ENCODE measurements at places on chromosomes 2 and 18.

GRCh38 chr2:189654641-189655040, 6.6 kb upstream of the ASNSD1 start:
- DNase-seq = no peak

- no peak for DNase-seq
These were observed 56.4 kb upstream of the SPP2 start for GRCh38 chr2:233994151-233994550.

GRCh38 chr2:16149349-16150243, 209.2 kb downstream of the MYCN start:
- no peak for DNase-seq

- no peak for DNase-seq
These were observed 1278.4 kb upstream of the PIK3C3 start for GRCh38 chr18:40676668-40677067.

- DNase-seq = no peak
These were observed 334.6 kb downstream of the SLC4A3 start for GRCh38 chr2:219961947-219962498.

GRCh38 chr2:95076705-95077529, 44.7 kb downstream of the MRPS5 start:
- DNase-seq = peak; percentile 70

DNA sequence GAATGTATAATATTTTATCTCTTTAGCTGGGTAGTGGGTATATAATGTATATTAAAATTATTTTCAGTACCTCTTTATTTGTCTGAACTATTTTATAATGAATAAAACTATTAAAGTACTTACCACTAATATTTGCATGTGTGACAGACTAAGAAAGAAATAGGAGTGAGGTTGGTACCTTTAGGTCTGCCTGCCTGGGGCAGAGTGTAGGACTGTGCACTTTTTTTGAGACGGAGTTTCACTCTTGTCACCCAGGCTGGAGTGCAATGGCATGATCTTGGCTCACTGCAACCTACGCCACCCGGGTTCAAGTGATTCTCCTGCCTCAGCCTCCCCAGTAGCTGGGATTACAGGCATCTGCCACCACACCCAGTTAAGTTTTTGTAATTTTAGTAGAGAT, 18.8 kb downstream of the NCOA1 start:
- no peak for DNase-seq

DNA sequence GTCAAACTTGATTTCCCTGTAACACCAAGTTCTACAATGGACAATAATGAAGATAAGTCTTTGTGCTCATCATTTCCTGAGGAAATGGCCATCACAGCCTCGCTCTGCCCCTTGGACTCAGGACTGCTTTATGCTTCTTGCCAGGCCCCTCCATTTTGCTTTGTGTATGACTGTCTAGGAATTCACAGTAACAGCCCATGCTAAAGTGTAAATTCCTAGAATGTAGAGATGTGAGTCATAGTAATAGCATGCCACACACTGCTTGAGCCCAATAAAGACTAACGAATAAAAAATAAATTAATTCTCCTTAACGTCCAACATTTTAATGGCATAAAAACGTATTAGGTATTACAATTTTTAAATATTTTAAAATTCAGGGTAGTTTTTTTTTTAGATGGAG, 226.5 kb downstream of the PID1 start:
- no peak for DNase-seq

DNA sequence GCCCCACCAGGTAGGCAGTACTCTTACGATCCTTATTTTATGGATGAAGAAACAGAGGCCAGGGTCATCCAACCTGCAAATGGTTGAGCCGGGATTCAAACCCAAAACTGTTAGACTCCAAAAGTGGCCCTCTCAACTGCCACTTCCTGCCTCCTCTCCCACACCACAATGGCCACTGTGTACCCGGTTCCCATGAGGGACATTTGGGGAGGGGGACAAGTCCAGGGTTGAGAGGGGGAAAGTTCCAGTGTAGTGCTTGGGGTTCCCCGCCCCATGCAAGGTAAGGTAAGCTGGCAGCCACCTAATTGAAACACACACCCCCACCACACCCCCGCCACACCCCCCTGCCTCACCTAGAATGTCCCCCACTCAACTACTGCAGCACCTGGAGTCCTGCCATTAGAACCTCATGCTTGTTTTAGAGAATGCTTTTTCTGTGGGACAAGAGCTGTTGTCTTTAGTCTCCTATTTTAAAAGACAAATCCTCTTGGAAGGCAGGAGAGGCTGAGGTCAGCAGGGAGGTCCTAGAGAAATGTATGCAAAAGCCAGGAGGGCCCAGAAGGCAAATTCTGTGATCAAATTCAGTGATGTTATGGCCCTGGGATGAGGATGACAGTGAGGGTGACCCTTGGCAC, 145.2 kb downstream of the ZFP36L2 start:
- DNase-seq = no peak

DNA sequence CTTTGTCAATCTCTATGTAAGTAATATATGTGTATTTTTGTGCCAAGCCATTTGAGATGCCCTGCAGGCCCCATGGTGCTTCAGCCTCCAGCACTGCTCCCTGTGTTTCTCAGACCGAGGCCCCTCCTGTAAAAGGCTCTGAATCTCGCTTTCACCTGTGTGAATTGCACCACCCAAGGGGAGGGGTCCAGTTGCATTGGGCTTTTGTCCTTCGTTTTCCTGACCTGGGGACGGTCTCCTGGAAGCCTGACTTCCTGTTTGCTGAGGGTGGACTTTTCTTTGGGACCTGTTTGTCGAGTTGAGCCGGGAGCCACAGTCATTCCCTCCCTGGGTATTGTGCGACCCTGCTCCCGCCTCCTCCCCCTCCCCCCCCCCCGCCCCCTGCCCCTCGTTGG, 48.9 kb downstream of the AGAP1 start:
- no peak for DNase-seq

GRCh38 chr2:134134827-134135226, 119.0 kb upstream of the MGAT5 start:
- no peak for DNase-seq

DNA sequence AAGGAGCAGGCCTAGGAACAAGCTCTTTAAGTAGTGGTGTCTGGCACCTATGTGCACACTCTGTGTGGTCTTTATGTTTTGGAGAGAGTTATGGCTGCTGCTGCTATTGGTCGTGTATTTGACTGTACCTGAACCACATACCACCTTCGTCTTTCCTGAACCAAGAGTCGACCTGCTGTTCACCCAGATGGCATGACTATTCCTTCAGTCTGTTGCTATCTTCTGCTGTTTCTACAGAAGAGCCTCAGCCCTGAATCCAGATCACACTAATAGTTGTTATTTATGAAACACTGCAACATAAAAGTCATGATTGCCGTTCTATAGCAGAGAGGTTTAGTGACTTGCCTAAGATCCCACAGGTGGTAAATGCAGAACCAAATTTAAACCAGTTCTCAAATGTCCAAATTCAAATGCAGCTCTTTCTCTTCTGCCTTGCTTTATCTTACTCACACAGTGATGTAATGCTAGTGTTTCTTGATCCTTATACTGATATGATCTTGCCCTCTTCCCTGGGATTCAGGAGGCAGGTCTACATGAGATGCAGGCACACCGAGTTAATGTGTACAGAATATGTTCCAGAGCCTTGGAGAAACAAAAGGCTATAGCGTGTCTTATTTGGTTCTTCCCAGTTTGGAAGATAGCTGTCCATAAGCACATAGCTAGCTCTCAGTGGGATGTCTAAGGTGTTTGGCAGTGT, 122.1 kb upstream of the FOSL2 start:
- no peak for DNase-seq

DNA sequence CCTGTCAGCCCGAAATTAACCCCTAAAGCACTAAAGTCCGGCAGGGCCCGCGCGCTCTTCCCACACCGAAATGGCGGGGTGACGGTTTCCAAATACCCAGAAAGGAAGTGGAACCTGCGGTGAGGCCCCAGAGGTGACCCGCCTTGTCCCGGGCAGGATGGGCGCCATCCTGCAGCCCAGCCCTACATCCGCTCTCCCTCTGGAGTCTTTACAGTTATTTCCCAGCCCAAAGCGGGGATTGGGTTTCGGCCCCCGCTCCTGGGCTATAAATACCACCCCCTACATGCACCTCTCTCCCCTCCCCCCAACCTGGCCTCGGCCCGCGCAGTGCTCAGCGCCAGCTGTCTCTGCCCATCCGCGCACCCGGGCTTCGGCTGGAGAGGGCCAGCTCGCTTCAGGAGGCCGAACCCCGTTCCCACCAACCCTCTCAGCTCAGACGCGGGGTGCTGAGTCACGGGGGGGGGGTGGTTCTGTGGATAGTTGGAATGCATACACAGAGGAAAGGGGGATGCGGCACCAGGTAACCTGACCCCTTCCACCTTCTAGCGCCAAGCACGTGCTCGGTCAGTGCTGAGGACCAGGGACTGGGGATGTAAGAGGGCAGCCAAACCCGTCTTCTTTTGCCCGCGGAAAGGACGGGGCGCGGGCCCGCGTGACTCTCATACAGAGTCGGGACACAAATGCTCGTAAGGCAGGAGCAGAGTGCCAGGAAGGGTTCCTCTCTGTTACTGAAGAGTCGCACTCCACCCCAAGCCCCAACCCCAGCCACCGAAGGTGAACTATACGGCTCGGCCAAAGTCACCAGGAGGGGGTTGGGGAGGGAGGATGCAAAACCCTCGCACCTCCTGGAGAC, at the start of gene TUBA4B:
Gene TUBA4B (plus strand): TSS at position 344 of the 853 bp plus-strand sequence. CDS start 165 bp downstream, at position 509.
- DNase-seq = peak; percentile 55

- no peak for DNase-seq
These were observed 170.7 kb downstream of the DIS3L2 start for GRCh38 chr2:232132181-232132580.

DNA sequence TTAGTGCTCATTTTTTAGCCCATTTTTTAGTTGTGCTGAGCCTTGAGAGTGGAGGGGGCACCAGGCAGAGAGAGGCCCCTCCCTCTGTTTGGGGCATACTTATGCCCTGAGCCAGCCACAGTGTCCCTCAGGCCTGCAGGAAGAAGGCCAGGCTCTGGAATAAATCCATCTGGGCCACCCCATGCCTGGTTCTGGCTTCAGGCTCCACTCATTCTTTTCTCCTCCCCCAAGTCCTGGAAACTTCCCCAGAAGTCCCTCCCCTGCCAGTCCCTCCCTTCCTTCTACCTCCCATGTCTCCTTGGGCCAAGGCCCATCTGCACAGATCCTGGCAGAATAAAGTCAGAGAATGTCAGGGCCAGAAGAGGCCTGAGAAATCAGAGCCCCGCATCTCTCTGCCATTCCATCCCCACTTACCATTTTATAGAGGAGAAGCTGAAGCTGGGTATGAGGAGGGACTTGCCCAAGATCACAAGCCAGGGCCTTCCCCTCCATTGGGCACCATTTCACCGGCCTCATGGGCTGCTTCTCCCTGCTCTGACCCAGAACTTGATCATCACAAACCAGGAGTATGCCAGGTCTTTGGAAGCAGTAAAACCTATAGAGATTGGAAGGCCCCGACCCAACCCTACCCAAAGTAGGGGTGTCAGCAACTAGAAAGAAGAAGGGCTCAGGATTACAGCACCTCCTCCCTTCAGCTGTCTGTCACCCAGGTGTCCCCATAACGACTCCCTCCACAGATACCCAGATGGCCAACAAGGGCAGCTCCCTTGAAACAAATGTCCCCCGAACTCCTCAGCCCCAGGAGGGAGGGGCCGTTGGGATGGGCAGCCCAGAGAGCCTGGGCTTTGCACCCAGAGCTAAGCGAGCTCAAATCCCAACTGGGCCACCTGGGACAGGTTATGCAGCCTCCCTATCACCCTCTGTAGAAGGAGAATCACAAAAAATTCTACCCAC, 108.4 kb downstream of the POLR1A start:
- peak; percentile 87 for DNase-seq

DNA sequence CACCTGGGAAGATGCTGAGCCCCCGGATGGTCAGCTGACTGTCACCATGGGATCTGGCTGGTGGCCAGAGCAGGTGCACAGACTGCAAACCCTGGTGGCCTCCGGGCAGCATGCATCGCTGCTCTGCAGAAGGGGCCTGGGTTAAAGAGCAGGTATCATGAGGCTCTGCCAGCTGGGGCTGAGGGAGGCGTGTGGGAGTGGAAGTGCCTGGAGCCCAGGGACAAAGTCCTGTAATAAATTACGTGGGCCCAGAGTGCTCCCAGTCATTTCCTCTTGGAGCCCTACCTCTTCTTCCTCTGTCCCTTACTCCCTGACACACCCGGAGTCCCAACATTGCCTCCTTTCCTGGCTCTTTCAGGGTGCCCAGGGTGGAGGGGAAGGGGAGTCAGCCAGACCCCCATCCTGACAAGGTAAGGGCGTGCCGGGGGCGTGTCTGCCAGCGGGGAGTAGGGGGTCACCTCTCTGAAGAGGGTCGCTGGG, at the start of gene MYO7B:
Gene MYO7B (plus strand): TSS at position 262 of the 480 bp plus-strand sequence. CDS start 24,040 bp downstream, outside the sequence.
- no peak for DNase-seq

DNA sequence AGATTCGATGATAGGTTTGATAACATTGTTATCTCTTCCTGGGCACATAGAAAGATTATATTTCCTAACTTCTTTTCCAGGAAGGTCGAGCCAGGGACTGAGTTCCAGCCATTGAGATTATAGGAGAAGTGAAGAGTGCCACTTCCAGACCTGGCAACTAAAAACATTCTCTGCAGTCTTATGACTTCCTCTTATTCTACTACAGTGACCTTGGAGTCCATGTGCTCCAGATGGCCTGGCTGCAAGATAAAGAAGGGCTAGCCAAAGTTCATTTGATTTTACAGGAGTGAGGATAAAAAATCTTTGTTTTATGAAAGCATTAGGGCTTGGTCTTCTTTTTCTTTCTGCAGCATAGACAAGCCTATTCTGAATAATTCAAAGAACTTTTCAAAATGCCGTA, 363.0 kb downstream of the FSIP2 start:
- DNase-seq = peak; percentile 44

DNA sequence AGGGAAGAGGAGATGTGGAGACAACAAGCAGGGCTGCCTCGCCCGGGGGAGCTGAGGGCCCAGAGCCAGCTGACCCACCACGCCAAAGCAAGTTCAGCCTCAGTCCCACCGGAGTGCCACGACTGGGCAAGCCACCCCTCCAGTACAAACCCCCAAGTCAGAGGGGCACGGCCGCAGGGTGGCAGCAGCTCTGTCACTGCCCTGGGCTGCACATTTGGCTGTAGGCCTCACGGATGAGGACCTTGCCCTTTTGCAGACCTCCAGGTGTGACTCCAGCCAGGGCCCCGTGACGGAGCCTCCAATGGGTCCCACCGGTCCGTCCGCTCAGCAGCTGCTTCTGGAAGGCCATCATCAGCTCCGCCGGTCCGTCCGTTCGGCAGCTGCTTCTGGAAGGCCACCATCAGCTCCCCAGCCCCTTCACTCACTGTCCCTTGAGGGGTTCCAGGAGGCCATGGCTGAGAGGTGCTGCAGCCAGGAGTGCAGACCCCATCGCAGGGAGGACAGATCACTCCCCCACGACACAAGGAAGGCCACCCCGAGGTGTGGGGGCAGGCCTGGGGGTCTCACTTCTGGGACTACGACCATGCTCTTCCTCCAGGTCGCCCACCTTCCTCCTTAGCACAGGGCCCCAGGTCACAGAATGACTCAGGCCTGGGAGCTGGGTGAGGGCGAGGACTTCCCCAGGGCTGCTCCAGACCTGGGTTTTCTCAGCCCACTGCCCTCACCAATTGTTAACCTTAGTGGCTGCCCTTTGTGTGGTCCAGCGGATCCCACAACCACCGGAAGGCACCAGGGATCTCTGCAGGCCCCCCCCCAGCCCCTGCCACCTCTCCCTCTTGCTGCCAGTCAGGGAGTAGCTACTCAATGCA, 24.6 kb upstream of the STK25 start:
- no peak for DNase-seq
